ENCODE measurements at places on chromosomes 12 and 14.

DNA sequence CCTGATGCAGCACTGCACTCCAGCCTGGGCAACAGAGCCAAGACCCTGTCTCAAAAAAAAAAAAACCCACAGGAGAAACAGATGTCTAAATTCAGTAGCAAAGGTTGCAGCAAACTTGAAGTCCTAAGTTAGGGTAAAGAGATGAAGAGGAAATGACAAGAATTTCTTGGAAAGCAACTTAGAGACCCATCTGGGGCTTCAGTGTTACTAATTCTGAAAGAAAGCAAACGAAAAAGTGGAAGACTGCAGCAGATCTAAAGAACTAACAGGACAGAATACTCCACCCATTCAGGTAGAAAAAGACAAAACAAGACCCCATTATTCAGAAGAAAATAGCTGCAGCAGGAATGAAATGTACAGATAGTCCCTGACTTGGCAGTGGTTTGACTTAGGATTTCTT lies 31.9 kb downstream of the RESF1 start:
- DNase-seq: no peak

DNA sequence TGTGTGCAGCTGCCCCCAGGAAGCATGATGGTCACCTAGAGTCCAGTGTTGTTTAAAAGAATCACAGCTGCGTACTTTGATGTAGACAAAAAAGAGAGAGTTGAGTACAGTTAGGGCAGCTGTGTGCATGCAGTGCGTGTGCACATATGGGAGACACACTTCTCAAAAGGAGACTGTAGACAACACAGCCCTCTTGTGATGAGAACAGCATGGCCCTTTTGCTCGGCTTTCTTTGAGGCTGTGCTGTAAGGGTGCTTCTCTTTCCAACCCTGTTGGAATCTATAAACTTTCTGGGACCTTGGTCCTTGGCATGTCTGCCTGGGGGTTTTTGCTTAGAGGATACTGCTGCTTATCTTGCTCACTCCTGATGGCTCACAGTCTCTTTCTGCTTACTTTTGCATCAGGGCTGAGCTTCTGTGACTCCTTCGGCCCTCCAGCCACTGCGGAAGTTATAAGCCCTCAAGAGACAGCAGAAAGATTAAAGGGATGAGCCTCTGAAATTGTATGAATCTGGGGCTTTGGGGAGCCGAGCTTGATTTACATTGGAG lies 102.9 kb downstream of the DYRK2 start:
- DNase-seq: no peak

DNA sequence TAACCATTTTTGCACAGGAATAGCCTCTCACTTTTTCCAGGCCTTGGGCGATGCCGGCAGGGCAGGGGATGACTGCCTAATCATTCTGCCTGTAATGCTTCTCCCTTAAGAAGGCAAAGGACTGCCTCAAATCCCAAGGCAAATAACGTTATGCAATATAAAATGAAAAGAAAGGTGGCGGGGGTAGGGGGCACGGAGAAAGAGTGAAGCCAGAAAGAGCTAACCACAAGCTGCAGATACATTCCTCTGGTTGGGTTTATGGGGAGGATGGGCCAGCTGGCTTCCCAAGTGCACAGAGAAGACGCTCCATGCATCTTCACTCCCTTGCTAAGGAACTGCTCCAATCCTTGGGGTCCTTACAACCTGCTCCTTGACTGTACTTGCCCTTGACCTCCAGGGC lies 229.5 kb downstream of the FOXN3 start:
- no peak for DNase-seq

GRCh38 chr12:54937376-54937775 lies 47.2 kb downstream of the TESPA1 start:
- no peak for DNase-seq

DNA sequence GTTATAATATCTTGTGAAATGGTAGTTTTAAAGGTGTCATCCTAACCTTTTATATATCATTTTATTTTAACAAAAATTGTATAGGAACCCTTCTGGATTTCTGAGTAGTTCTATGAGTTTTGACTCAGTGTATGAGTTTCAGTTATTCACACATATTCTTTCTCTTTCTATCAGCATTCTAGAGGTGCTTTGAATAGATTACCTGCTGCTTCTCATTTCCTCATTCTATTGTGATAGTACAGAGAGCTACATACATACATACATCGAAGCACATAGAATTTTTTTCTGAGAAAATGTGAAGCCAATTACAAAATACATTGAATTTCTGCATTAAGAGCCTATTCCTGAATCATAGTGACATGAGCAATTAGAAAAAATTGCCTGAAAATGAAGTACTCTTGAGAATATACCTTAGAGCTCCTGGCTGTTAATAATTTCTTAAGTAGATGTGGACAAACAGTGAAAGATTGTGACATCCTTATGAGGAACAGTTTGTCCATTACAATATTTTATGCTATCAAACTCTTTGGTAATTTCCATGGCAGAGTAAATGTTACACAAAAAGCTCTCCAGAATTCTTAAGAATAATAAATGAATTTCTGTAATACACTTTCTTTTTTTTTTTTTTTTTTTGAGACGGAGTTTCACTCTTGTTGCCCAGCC lies 556.6 kb downstream of the TRHDE start:
- no peak for DNase-seq

DNA sequence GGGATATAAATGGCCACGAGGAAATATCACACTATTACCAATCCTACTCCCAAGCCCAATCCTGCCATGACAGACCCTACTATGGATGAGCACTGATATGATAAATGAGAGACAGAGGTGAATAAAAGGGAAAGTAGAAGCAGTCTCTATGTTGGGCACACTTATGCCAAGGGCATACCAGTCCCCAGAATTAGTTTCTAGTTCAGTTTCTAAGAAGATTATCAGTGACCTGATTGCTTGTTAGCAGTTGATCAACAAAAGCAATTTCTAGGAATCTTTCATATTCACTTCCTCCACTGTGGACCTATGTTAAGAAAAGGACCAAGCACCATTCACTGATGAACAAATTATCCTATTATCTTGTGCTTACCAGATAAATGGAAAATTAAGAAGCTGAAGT lies 20.0 kb downstream of the SCAF11 start:
- DNase-seq: no peak

DNA sequence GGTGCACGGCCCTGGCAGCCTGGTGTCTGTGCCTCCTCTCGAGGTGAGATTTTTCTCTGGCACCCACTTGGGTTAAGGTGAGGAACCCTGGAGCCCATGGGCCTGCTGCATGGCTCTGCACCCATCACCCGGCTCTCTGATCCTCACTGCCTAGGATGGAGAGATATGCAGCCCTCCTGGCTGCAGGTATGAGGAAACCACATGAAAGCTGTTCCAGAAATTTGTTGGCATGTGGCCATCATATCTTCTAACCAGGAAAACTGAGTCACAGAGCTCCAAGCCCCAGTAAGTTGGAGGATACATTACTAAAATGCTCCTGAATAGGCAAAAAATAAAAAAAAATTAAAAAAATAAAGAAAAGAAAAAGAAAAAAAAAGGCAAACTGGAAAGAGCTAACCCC lies 39.3 kb upstream of the DDX11 start:
- DNase-seq: no peak

GRCh38 chr12:104105461-104105860 lies 32.5 kb downstream of the NFYB start:
- DNase-seq: no peak

- no peak for DNase-seq
Observed at GRCh38 chr12:31951008-31951407, 8.2 kb upstream of the RESF1 start.

DNA sequence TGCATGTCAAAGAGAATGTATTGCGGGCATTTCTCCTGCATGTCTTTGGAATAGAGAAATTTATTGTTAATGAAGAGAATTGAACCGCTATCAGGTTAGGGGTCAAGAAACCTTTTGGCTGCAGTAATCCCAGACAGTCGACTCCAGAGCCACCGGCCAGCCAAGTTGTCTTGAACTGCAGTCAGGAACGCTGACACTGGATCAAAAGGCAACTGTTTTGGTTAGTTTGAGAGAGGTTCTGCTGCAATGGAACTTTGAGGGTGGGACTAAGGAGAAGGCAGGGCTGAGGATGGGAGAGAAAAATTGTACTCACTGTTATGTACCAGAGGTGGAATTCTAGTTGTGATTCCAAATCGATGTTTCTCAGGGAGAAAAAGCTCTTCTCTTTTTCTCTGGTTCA lies 28.2 kb downstream of the PPFIBP1 start:
- DNase-seq: no peak

DNA sequence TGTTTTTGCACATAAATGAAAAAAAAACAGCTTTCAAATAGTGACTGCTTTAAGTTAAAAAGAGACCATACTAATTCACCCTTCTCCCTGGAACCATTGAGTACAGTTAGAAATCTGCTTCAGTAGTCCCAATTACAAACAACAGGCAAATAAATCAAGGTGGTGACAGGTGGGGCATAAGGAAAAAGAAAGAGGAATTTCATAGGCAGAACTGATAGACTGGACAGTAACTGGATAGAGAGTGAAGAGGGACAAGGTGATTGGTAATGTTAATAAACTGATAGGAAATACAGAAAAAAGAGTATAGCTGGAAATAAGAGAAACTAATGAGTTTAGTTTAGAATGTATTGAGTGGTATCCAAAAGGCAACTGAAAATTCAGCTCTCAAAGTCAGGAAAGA lies 56.0 kb downstream of the SLC41A2 start:
- DNase-seq: no peak

DNA sequence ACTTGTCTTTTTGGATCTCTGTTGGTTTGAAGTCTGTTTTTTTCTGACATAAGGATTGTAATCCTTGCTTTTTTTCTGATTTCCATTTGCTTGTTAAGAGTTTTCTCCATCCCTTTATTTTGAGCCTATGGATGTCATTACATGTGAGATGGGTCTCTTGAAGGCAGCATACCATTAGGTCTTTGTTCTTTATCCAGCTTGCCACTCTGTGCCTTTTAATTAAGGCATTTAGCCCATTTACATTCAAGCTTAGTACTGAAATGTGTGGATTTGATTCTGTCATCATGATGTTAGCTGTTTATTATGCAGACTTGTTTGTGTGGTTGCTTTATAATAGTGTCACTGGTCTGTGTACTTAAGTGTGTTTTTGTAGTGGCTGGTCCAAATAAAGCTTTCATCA lies 100.0 kb downstream of the CCDC91 start:
- DNase-seq: no peak

DNA sequence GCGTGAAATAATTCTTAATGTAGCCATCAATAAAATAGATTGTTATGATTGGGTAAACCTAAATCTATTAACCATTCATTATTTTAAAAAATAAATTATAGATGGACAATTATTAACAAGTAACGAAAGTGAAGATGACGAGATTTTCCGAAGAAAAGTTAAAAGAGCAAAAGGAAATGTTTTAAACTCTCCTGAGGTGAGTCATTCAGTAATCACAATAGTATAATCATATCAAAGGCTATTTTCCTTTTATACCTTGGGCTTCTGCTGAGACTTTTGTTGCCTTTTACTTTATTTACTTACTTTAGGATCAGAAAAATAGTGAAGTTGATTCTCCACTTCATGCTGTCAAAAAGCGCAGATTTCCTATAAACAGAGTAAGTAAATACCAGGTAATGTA lies 45.6 kb downstream of the FANCM start:
- no peak for DNase-seq

- DNase-seq: no peak
Observed at GRCh38 chr14:100896369-100897060, 7.0 kb downstream of the RTL1 start.

GRCh38 chr12:81596558-81596957 lies 162.6 kb downstream of the PPFIA2 start:
- DNase-seq: no peak

DNA sequence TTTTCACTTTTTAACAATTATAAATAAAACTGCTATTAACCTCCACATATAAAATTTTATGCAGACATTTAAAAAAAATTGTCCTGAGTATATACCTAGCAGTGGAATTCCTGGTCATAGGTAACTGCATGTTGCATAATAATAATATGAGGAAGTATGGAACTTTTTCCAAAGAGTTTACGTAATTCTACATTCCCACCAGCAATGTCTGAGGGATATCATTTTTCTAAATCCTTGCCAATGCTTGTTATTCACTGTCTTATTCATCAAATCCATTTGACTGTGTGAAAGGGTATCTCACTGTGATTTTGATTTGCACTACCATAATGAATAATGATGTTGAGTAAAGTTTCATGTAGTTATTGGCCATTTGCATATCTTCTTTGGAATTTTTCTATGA lies 393.8 kb downstream of the LRFN5 start:
- DNase-seq: peak; percentile 3

GRCh38 chr12:34625116-34625515 lies 602.8 kb downstream of the ALG10 start:
- DNase-seq: no peak

- DNase-seq: no peak
Observed at GRCh38 chr12:132631666-132632065, 13.1 kb downstream of the P2RX2 start.
